ENCODE measurements at places on chromosomes 3 and 15.
A peak's percentile ranks its signal among the peaks of the same experiment; 100 is the strongest.

- DNase-seq = peak; percentile 77
Measured at GRCh38 chr3:14925729-14926591, 21.4 kb upstream of the NR2C2 start.

- DNase-seq = peak; percentile 45
Measured at GRCh38 chr3:143302638-143303171, 183.1 kb downstream of the CHST2 start.

GRCh38 chr15:101455291-101456025 lies 34.0 kb downstream of the PCSK6 start:
- peak; percentile 77 for DNase-seq

- no peak for DNase-seq
Measured at GRCh38 chr3:173892547-173892946, 495.0 kb downstream of the NLGN1 start.

DNA sequence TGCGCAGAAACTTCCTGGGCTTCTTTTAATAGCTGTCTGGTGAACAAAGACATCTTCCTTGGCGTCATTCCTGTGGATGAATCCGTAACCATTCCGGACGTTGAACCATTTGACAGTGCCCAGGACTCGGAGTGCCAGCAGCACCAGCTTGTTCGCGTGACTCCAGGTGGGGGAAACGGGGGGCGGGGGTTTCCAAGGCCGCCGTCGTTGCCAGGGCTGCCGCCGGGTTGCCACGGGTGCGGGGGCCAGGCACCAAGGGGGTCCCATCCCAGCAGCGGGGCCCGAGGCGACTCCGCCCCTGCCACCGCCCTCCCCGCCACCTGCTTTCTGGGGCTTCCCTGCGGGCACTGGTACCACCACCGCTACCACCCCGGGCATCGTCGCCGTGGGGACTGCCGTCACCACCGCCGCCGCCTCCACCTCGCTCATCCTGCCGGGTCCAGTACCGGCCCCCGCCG lies 22.8 kb downstream of the RGMA start:
- DNase-seq = no peak
